ENCODE measurements at places on chromosomes 7 and 10.

DNA sequence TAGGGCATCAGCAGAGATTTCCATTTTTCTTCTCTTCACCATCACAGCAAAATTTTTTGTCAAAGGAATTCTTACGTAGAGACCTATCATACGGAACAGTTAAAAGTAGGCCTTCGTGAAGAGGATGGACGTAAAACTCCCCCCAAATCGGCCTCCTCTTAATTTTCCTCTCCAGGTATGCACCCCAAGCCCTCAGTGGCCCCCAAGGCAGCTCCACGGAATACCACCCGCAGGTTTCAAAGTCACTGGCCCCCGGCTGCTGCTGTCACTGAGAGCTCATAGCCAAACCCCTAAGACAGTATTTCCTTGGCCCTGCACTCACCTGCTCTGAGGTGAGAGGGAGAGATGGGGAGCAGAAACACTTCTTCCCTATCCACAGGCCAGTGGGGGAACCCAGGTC, 8.8 kb downstream of the PODXL start:
- no peak for DNase-seq

DNA sequence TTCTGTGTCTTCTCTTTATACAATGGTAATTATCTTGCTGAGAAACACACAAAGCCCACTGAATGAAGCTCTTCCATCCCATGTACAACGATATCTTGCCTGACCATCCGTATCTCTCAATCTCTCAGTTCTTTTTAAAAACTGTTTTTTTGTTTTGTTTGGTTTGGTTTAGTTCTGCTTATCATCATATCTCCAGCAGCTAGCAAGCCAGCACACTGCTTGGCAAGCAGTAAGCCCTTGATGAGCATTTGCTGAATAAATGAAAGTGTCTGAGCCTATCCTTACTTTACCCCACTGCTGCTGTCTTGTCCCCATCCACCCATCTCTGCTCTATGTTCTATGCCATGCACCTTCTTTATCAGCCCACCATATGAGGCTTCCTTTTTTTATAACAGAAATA, 34.2 kb downstream of the ITGB1 start:
- DNase-seq: no peak

GRCh38 chr10:93951905-93952304, 41.8 kb upstream of the PLCE1 start:
- no peak for DNase-seq

DNA sequence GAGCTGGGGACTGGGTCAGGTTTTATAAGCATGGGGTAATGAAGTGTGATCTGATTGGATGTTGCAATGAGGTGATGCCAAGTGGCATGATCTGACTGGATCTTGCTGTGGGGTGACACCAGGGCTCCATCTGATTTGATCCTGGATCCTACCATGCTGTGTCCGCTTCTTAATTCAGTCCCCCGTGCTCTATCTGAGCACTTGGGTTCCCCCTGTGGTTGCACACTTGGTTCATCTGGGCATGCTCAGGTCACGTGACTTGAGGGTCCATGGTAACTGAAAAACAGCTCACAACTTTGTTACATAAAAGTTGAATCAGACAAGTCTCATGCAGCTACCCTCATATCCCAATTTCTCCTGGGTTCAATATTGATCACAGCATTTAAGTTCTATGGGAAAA, 448.6 kb upstream of the NRP1 start:
- no peak for DNase-seq

GRCh38 chr10:67521546-67521945, 174.4 kb downstream of the CTNNA3 start:
- DNase-seq: no peak

DNA sequence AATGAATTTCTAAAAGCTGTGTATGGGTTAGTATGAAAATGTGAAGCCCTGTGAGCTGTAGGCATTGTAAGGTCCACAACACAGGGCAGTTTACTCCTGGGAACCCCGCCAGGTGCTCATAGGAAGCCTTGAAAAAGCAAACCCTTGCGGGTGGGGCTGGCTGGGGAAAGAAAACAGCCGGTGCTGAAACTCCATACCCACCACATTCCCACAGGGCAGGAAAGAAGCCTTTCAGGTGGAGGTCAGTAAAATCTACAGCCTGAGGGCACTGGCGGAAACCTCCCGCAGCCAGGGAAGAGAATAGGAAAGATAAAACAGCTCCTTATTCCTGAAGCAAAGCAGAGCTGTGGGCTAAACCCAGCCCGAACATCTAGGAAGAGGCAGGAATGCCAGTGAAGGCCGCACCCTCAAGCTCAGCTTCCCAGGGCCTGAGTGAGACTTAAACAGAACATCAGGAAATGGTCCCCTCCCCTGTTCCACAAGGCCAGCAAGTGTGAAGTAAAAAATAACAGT, 34.7 kb downstream of the PODXL start:
- peak; percentile 63 for DNase-seq

- no peak for DNase-seq
These were observed 348.1 kb upstream of the VWC2 start for GRCh38 chr7:49425277-49425818.

DNA sequence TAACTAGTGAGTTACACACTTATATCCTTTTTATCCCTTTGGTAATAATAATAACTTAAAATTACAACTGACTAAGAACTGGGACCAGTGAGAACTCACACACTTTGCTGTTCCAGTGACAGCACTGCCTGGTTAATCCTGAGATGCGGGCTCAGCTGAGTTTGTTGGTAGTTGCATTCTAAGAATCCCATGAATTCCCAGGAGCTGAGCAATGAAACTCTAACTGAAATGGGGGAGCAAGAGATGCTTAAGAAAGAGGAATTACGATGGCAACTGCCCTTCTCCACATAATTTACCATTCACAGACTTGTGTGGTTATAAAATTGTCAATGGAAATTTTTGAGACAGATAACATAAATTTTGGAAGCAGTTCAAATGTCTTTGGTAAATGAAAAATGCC, 659.4 kb downstream of the MAGI2 start:
- no peak for DNase-seq

- DNase-seq: no peak
These were observed 227.7 kb downstream of the MAD1L1 start for GRCh38 chr7:2004841-2005725.

GRCh38 chr7:27173956-27174873, at the start of gene HOXA10:
Gene HOXA10, minus strand, starts transcription at chr7:27174320. Its CDS starts 14 bp downstream, at chr7:27174306.
- DNase-seq: peak; percentile 64

DNA sequence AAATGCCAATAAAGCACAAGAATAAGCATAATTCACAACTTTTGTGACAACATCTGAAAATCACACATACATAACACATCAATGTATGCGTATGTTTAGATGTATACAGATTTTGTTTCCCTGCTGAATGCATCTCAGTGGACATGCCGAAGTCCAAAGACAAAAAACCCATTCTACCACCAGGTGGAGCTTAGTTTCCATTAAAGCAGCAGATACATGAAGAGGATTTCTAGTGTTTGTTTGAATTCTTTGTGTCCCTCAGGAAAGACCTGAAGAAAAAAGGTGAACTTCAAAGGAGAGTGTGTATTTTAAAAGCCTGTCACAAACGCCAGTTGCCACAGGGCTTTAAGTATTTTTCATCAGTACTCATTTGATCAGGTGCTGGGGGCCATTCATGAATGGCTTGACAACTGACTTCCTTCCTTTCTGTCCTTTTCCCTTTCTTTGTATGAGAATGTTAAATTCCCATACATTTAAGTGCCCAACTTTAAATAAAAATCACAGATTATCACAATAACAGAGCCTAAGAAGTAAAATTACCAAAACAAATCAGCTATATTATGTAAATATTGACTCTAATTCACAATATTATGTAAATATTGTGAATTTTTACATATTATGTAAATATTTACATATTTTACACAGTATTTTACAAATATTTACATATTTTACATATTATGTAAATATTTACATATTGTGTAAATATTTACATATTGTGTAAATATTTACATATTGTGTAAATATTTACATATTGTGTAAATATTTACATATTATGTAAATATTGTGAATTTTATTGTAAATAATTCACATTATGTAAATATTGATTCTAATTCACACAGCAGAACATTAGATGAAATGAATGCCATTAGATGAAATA, 343.0 kb downstream of the CRPPA start:
- DNase-seq: peak; percentile 33

DNA sequence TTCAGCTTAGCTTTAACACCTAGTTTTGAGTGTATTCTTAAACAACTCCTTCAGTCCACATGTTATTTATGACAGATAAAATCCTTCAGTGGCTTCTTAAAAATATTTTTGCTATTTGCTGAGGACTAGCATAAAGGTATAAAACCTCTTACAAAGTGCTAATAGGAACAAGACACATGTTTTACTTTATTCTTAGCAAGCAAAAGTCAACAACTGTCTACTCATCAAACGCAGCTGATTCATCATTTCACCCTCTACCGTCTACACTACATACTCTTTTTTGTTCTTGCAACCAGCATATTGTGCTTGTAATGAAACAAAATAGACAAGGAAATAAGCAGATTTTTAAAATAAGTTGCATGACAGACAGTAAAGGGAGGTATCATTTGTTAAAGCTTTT, 319.7 kb downstream of the SNX13 start:
- no peak for DNase-seq

DNA sequence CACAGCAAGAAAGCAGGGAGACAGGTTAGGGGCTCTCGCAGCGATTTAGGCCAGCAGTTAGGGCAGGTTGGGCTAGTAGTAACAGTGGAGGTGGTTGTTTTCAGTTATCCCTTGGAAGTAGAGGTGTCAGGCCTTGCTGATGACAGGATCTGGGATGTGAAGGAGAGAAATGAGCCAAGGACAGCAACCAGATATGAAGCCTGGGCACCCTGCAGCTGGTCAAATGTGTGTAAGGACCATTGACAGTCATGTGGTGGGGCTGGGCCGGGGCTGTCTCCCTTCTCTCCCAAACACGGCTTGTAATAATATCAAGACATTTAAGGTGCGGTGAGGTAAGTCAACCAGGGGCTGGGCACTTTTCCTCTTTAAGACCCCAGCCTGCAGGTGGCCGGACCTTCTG, 112.5 kb upstream of the IGFBP3 start:
- DNase-seq: no peak

DNA sequence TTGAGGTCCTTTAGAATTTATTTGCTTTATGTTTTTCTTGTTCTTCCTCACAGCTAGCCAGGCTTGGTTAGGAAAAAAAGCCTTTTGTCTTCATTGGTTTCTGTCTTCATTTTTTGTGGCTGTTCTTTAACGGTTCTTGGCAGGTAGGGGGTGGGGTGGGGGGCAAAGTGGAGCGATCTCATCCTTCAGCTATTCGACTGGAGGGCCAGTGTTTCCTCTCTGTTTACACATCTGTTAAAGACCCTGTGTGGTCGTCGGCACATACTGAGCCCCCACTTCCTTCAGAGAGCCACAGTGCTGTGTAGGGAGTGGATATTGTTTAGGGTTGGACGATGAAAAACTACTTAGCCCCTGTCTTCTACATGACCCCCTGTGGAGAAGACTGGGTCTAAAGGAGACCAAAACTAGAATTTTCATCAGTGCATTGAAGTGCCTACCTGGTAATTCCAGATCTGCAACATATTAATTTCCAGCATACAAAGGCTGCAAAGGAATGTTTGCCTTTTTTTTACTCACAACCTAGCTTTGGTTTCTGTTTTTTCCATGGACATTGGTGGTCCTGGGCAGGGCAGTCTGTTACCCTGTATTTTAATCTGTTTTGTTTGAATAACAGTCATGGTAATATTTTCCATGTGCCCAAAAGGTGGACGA, 29.0 kb downstream of the PRPF18 start:
- DNase-seq: no peak

DNA sequence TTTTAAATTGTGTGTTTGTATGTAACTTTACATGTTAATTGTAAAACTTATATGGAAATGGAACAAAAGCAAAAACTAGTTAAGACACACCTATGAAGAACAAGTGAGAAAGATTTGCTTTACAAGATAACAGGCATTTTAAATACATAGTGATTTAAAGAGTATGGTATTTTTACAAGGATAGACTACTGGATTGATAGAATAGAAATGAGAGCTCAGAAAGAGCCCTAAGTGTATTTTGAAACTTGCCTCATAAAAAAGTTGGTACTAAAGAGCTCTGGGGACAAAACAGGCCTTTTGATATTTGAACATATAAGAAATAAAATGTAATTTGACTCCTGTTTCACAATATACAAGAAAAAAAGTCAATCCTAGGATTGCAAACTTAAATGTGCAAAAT, 928.4 kb downstream of the REEP3 start:
- no peak for DNase-seq

- DNase-seq: no peak
These were observed 161.9 kb downstream of the HGF start for GRCh38 chr7:81607987-81608386.

DNA sequence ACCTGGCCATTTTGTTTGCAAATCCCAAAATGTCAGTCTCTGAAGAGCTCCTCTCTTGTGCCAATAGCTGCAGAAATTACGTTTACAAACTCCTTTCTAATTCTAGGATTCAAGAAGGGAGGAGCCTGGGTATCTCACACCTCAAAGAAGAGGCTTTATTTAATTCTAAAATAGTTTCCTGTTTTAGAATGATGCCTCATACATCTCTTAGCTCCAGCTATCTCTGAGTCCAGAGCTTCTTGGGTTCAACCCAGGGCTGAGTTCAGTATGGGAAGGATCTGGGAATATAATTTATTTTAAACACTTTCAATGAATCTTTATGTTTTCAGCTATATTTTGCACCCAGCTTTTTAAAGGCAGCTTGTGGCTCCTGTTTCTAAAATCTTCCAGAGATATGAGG, 150.1 kb downstream of the CACNA2D1 start:
- DNase-seq: no peak

- DNase-seq: peak; percentile 57
These were observed at the start of gene CLEC2L for GRCh38 chr7:139523199-139523941. Gene CLEC2L, plus strand, starts transcription at chr7:139523685. Its CDS starts 243 bp downstream, at chr7:139523928.

DNA sequence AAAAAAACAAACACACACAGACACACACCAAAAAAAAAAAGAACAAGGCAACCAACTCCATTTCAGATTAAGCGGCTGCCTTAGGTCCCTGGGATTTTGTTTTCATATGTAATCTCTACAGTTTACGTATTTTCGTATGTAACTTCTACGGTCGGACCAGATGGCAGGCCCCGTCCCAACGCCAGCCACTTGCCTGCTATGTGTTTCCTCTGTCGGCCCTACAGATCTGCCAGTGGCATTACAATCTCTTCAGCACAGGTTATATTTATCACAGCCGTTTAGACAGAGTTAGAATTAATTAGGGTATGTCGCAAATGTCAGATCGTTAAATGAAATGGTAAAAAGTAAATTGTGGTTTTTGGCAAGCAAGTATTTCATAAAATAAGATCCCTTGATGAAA, 99.3 kb downstream of the DNAJB6 start:
- no peak for DNase-seq

DNA sequence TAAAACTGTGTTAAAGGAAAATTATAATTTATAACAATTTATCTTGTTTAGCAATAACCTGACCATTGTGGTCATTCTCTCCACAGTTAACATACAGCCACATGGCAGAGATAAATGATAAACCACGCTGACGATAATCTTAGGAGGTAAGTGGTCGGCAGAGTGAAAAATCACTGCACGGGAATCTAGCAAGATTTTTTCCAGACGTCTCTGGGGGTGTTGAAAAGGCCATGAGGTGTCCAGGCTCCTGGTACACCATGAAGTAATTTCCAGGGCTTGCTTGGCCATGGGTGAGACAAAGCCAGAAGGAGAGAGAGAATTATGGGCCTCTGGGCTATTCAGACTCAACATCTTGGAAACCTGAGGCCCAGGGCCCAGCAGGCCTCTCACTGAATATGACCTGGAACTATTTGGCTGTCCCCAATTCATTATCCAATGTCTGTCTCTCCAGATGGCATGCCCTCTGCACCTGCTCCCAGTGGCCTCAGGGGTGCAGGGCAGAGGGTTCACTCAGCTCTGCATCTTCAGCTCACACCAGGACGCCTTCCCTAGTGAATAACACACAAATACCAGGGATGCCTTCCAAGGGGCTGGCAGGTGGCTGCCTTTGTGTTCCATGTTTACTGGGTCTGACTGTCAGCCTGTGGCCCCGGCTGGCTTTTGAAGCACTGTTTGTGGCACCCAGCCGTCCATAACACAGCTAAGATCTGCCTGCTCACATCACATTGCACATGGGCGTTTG, 590.4 kb upstream of the PFKP start:
- DNase-seq: no peak

Data from AG20443 (cell line).